ENCODE measurements at places on chromosomes 7 and 10. TPM values are rescaled to one million over a fixed set of nuclear protein-coding genes. Genes with fewer than 3 reads are reported as not detected.

The RAB11FIP2 gene
- polyA plus RNA-seq: 1.6 TPM

The HYAL4 gene
- polyA plus RNA-seq: not detected

The MYPN gene
- 107 TPM for polyA plus RNA-seq

The TAS2R3 gene
- polyA plus RNA-seq: not detected

The HOXA6 gene
- not detected for polyA plus RNA-seq

The GDF2 gene
- not detected for polyA plus RNA-seq

The BTRC gene
- polyA plus RNA-seq: 10.7 TPM

The PON1 gene
- not detected for polyA plus RNA-seq
